ENCODE measurements at places on chromosomes 16 and 17.

DNA sequence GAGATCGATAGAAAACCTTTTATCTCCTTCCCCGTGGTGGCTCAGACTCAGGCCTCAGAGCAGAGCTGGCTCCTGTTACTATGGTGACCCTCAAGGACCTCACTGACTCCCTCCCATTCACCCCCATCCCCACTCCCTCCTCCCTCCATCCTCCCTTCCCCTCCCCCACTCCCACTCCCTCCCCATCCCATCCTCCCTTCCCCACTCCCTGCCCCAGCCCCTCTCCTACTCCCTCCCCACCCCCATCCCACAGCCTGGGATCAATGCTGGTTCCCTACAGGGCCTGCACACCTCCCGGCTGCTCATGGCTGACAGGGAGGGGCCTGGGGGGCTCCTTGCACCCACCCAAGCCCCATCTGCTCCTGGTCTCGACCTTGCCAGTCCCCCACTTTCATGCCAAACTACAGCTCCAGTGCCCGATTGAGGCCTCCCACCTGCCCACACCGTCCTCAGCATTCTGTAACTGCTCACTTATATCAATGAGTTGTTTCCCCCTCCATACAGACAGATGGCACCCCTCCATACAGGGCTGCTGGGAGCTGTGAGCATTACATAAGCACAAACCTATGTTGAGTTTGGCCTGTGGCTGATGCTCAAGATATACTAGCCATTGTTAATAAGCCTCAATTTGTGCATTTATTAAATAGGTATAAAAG, 11.6 kb upstream of the RAI1 start:
- DNase-seq = no peak

- DNase-seq = no peak
These were observed 14.0 kb upstream of the CCL2 start for GRCh38 chr17:34241062-34241461.

DNA sequence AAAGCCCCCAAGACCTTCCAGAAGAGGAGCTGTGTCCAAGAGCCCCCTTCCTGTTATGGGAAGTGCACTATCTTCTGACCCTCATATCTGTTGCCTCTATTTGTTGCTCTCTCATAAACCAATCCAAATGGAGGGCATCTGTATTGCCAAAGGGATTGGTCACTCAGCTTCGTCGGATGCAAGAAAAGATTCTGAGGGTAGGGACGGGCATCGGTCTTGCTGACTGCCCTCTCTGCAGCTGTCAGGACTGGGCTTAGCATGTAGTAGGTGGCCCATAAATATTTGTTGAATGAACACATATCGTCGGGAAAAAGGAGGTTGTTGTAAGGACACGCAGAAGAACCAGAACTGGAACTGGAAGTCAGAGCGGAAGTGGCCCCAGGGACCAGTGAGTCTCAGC, 44.1 kb downstream of the CCDC42 start:
- no peak for DNase-seq

DNA sequence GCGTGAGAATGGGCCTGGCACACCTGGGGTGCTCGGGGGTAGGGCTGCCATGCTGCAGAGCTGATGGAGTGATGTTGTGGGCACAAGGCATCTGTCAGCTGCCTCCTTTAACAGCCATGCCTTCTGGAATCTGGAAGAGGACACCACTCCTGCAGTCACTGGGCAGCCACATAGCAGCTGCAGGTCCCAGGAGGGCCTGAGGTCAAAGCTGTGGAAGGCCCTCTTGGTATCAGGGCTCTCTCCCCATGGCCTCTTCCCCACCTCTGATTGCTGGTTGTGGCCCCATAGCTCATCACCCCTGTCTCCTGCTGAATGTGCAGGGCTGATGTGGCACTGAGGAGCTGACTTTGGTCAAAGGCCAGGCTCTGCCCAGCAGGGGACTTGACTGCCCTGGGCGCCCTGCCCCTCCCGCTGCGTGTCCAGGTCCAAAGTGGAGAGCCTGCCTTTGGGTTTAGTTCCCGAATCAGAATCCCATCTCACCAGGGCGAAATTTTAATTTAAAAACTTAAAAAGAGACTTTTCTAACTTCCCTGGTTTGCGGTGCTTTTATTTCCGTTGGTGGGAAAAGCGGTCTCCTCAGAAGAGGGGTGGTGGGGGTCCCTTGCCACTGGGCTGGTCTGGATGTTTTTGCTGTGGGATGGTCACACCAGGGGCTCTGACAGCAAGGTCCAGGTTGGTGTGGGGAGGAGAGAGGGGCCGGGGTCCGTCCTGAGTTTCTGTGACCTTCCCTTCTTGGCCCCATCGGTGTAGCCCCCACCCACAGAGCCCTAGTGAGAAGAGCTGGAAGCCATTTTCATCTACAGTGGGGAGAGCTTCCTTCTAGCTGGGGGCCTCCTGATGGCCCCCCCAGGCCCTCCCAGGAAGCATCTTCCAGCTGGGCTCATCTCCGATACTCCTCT, 5.9 kb downstream of the UBALD2 start:
- no peak for DNase-seq

DNA sequence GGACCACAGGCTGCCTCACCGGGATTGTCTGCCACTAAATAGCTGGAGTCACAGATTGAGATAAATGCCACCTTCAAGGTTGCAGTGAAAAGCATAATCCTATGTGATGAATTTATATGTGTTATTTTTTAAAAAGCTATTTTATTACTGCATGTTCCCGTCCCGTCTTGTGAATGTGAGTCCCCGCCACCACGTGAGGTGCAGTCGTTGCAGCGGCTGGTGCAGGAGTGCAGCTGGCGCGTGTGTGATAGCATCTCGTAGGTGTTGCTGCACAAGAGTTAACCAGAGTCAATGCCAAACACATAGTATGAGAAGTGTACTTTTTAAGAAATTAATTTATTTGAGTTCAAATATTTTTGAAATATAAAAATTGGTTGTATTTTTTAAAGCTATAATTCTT, 12.5 kb downstream of the SMCR8 start:
- no peak for DNase-seq

DNA sequence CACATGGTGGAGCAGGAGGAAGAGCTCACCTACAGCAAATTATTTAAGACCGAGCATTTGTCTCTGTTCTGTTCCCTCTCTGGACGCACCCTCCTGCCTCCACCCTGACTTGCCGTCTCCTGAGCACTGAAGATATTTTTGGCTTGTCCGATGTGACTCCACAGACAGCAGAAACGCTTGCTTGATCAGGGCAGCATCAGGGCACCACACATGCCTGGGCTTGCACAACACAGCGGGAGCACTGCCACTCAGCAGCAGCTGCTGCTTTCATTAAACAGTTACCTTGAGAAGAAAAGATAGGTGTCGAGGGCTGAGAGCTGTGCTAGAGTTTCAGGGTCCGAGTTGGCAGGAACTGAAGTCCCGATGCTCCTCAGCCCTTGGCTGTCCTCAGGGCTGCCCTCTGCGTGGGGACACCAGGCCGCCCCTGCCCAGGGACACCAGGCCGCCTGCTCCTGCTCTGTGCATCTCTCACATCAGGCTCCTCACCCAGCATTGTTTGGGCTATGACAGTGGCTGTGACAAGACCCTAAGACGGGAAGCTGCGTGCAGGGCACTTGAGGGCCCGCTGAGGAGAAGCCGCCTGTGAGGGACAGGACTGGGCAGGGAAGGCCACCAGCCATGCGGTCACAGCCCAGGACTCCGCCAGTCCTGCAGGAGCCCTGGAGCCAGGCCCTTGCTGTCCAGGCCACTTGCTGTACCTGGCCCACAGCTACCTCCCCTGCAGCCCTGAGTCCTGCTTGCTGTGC, 21.3 kb upstream of the CDH15 start:
- no peak for DNase-seq

GRCh38 chr16:85417156-85417860, 195.8 kb upstream of the GSE1 start:
- DNase-seq = no peak

DNA sequence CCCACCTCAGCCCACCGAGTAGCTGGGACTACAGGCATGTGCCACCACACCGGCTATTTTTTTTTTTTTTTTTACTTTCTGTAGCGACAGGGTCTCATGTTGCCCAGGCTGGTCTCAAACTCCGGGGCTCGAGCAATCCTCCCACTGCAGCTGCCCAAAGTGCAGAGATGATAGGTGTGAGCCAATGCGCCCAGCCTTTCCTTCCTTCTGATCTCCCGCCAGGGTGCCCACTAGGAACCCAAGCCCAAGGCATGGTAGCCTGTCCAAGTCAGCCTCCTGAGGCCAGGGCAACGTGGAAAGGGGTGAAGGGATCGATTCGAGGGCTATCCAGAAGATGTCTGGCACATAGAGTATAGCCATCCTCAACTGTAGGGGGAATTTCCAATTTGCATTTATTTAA, 9.6 kb upstream of the CREBBP start:
- no peak for DNase-seq

DNA sequence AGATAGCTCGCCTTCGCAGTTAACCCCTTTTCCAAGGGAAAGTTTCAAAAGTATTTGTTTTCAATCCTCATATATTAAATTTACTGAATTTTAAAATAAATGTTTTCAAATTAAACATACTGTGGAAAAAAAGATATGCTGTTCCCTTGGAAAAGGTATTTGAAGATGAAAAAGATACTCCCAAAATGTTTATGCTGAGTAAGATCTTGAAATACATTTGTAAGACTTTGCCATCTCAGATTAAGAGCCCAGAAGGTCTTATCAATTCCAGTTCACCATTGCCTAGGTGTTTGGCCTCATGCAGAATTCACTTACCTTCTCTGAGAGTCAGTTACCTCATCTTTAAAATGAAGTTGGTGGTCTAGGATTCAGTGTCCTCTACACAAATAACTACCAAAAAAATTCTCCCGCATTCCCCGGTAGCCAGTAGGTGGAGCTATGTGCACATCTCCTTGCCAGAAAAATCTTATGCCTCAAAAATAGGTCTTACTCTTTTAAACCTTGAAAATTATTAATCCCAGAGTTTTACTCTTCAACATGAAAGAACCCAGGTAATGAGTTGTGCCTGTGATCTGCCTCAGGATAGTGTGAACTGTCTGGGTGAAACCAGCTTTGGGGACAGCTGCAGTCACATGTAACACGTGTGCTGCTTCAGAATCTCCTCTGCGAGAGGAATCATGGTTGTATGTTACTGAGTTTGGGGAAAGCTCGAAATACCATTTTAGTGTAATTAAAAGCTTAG, 178.3 kb downstream of the MRTFB start:
- DNase-seq = peak; percentile 48

- DNase-seq = no peak
These were observed 503 bp upstream of the TBX4 start for GRCh38 chr17:61451538-61452300.

- DNase-seq = peak; percentile 95
These were observed at the start of gene MFAP4 for GRCh38 chr17:19386974-19387920. Gene MFAP4, minus strand, starts transcription at chr17:19387190. Its CDS starts 35 bp downstream, at chr17:19387155.
